Glomerular endothelial cell (primary cell): ENCODE measurements at places on chromosomes 12 and 14. TPM values are rescaled to one million over a fixed set of nuclear protein-coding genes. Genes with fewer than 3 reads are reported as not detected.

Gene OS9
- 241 and 260 TPM in 2 replicates for total RNA-seq

Gene KITLG
- 64.9 and 86.0 TPM in 2 replicates for total RNA-seq

Gene OTUB2
- total RNA-seq, result 5.7 and 8.2 TPM in 2 replicates

Gene ARHGEF40
- 20.4 and 22.0 TPM in 2 replicates for total RNA-seq

Gene BCL11B
- 0.18 TPM in 1 of 2 replicates, not detected in the other for total RNA-seq

Gene COCH
- 1.1 and 1.8 TPM in 2 replicates for total RNA-seq

Gene DHH
- 0.05 and 0.29 TPM in 2 replicates for total RNA-seq

Gene KLRC3
- total RNA-seq, result not detected in 2 replicates

Gene HSPB8
- total RNA-seq, result 31.5 and 43.8 TPM in 2 replicates

Gene HNF1A
- total RNA-seq, result not detected in 2 replicates

Gene PNP
- 131 and 170 TPM in 2 replicates for total RNA-seq

Gene BDKRB1
- total RNA-seq, result not detected in 2 replicates

Gene TEX52
- not detected in 2 replicates for total RNA-seq

Gene OASL
- 0.39 and 2.4 TPM in 2 replicates for total RNA-seq

Gene CEBPE
- total RNA-seq, result not detected in 2 replicates

Gene JAG2
- total RNA-seq, result 59.0 and 123 TPM in 2 replicates

Gene BEGAIN
- 0.05 TPM in 1 of 2 replicates, not detected in the other for total RNA-seq

Gene PRR4
- total RNA-seq, result 5.0 TPM in 1 of 2 replicates, not detected in the other

Gene HPD
- not detected in 2 replicates for total RNA-seq

Gene NTS
- total RNA-seq, result not detected in 2 replicates

Gene CLEC14A
- 318 and 389 TPM in 2 replicates for total RNA-seq

Gene TMPRSS12
- total RNA-seq, result not detected in 2 replicates

Gene FZD10
- 1.5 TPM in 1 of 2 replicates, not detected in the other for total RNA-seq

Gene NFATC4
- total RNA-seq, result 24.3 and 42.5 TPM in 2 replicates

Gene SLC2A14
- total RNA-seq, result not detected in 2 replicates

Gene KRT72
- total RNA-seq, result not detected in 2 replicates

Gene KLRG1
- 0.97 and 5.5 TPM in 2 replicates for total RNA-seq

Gene KRT79
- 0.10 and 0.12 TPM in 2 replicates for total RNA-seq

Gene CBLN3
- total RNA-seq, result 4.7 TPM in 2 replicates

Gene SMIM41
- total RNA-seq, result not detected in 2 replicates

Gene RNU4-1
- total RNA-seq, result under 0.01 TPM in 2 replicates

Gene YARS2
- total RNA-seq, result 28.8 and 30.1 TPM in 2 replicates

Gene TAS2R10
- 0.15 and 1.1 TPM in 2 replicates for total RNA-seq

Gene SRRM4
- total RNA-seq, result not detected in 2 replicates

Gene GARIN6
- not detected in 2 replicates for total RNA-seq

Gene NKX2-1
- total RNA-seq, result not detected in 2 replicates

Gene ARID4A
- 7.0 and 16.0 TPM in 2 replicates for total RNA-seq

Gene ABHD12B
- not detected in 2 replicates for total RNA-seq

Gene HCAR2
- not detected in 2 replicates for total RNA-seq

Gene TPH2
- total RNA-seq, result not detected in 2 replicates

Gene SLC24A4
- 0.15 and 0.18 TPM in 2 replicates for total RNA-seq

Gene KLHL33
- total RNA-seq, result not detected in 2 replicates

Gene PLEKHG7
- not detected in 2 replicates for total RNA-seq

Gene RNASE3
- total RNA-seq, result not detected in 2 replicates

Gene TAS2R8
- total RNA-seq, result not detected in 2 replicates

Gene FOXM1
- total RNA-seq, result 7.3 and 17.6 TPM in 2 replicates

Gene MFAP5
- 0.92 TPM in 1 of 2 replicates, not detected in the other for total RNA-seq

Gene NKX2-8
- total RNA-seq, result not detected in 2 replicates

Gene KRT7
- total RNA-seq, result 92.6 and 240 TPM in 2 replicates
